AG04449 (cell line): ENCODE measurements at places on chromosomes 2 and 18.

GRCh38 chr18:23585007-23585871, 1.1 kb downstream of the NPC1 start:
- no peak for DNase-seq

DNA sequence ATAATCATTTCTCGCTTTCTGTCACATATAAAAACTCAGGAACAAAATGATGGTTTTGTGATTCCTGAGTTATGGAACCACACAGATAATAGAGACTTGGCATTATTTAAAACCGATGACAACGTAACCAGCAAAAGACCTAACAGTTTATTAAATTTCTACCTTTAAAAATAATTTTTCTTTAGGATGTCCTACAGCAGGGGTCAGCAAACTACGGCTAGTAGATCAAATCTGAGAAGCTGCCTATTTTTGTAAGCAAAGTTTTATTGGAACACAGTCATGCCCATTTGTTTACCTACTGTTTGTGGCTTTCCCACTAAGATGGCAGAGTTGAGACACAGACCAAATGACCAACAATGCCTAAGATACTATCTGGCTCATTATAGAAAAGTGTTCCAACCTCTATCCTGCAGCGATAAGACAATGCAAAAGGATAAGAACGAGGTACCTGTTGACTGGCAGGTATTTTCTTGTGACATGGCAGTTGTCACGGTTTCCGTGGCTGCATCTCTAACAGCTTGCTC, 53.0 kb upstream of the ZFP36L2 start:
- no peak for DNase-seq

GRCh38 chr2:197293252-197294007, 17.1 kb downstream of the ANKRD44 start:
- DNase-seq = no peak

GRCh38 chr2:109335631-109336176, 206.7 kb downstream of the SH3RF3 start:
- no peak for DNase-seq

DNA sequence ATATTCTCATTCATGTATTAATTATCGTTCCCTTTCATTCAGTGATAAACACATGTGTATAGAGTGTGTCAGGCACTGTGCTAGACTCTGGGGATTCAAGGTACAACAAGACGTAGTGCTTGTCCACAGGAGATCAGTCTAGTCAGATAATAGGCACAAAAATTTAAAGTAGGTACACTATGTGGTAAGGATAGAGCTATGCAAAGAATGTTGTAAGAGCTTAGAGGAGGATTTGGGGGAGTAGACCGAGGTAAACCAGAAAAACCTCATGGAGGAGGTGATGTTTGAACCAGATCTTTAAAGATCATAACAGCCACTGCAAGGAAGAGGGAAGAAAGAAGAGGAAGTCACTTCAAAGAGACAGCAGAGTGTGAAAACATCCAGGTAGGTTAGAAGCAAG, 256.9 kb upstream of the DDX18 start:
- DNase-seq = no peak

- no peak for DNase-seq
Measured at GRCh38 chr18:5251117-5251516, 44.4 kb downstream of the ZBTB14 start.

- DNase-seq = no peak
Measured at GRCh38 chr2:31227711-31228125, 6.2 kb upstream of the EHD3 start.

DNA sequence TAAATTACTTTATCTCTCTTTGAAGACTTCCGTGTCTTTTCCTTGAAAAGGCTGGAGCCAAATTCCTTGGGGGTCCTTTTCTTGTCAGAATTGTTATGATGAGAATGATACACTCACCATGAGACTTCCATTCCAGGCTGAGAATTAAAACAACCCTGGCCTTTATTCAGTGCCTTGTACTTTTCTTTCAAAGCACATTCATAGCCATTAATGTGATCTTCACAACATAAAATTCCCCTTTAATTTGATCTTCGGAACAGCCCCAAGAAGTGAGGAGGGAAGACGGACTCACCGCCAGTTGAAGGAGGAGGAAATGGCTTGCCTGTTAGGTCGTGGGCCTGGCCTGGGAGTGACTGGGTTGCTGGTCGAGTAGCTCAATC, 127.3 kb downstream of the DDX1 start:
- no peak for DNase-seq

GRCh38 chr18:77043541-77044280, 88.9 kb downstream of the MBP start:
- DNase-seq = no peak
